ENCODE measurements at places on chromosomes 16 and 17.

DNA sequence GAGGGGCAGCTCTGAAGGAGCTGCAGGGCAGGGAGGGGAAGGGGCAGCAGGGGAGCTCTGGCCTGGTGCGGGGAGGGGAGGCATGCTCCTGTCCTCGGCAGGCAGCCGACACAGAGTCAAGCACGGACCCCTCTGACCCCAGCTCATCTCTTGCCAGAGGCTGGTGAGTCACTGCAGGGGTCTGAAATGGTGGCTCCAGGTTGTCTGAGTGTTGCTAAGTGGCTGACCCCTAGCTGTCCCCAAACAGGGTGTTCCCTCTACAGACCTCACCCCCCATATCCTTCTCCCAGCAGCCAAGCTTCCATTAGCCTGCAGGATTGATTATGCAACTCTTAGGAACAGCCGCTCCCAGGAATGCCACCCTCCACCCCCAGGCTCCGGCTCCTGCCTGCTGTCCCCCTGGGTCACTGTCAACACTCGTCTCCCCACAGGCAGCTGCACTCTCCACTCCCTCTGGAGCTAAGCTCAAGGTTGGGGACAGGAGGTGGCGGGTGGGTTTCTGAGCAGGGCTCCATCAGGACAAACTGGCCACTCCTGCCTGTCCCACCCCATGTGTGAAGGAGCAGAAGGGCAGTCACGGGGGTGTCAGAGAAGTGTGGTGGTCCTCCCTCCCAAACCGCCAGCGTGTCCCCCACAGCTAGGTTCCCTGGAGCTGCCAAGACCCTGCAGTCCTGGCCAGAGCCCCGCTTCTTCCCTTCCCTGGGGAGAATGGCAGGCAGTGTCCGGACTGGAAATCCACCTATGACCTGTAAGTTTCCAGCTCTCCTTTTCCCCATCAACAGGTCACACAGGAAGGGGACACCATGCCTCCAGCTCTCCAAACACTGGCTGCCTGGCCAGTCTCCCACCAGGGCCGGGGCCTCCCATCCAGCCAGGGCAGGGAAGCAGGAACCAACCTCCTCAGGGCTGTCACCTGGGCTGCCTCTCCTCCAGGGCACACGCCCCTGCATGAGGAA lies 1.0 kb downstream of the MYLK3 start:
- DNase-seq, result no peak

DNA sequence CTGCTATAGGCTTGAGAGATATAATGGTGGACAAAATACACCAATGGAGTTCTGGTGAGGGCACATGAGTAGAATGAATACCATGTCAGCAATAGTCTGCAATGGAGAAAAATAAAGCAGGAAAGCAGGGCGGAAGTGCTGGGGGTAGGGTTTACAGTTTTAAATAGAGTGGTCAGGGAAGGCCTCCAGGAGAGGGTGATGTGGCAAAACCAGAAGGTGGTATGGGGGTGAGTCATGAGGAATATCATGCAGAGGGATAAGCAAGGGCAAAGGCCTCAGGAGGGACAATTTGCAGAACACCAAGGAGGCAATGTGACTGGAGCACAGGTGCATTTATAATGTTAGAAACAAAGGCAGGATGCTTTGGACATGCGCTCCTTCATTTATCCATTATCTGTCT lies 102.0 kb downstream of the ITFG1 start:
- DNase-seq, result no peak

GRCh38 chr17:66527335-66527734 lies 224.9 kb downstream of the PRKCA start:
- peak; percentile 69 for DNase-seq

GRCh38 chr17:61155590-61156237 lies 243.9 kb upstream of the TBX2 start:
- no peak for DNase-seq

- DNase-seq, result no peak
These were observed 145.0 kb downstream of the CCDC182 start for GRCh38 chr17:57600074-57600473.

- DNase-seq, result no peak
These were observed 35.1 kb downstream of the DHX38 start for GRCh38 chr16:72128701-72129100.

DNA sequence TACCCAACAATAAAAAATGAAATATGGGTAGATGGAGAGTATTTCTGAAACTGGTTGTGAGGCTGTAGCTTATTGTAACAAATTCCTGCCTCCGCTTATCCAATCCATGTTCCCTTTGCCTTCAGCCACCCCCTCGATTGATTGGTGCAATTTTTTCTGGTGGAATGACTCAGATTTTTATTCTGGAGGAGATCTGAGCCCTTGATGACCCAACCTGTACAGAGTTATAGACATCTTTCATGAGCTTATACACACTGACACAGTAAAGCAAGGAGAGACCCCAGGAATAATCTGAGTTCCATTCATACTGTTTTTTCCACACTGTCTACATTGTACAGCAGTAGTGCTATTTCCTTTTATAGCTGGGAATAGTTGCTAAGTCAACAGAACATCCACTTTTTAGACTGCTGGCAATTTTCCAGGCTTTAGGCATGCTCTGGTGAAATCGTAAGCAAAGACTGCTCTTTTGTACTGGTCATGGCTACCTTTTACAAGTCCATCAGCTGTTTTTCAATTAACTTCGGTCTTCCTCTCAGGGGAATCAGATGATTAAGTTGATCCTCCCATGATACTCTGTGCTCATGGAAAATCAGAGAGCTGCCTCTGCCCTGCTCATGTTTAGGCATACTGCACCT lies 30.1 kb downstream of the CCL4 start:
- DNase-seq, result no peak

GRCh38 chr17:28878981-28879380 lies 18.6 kb downstream of the FLOT2 start:
- DNase-seq, result no peak

DNA sequence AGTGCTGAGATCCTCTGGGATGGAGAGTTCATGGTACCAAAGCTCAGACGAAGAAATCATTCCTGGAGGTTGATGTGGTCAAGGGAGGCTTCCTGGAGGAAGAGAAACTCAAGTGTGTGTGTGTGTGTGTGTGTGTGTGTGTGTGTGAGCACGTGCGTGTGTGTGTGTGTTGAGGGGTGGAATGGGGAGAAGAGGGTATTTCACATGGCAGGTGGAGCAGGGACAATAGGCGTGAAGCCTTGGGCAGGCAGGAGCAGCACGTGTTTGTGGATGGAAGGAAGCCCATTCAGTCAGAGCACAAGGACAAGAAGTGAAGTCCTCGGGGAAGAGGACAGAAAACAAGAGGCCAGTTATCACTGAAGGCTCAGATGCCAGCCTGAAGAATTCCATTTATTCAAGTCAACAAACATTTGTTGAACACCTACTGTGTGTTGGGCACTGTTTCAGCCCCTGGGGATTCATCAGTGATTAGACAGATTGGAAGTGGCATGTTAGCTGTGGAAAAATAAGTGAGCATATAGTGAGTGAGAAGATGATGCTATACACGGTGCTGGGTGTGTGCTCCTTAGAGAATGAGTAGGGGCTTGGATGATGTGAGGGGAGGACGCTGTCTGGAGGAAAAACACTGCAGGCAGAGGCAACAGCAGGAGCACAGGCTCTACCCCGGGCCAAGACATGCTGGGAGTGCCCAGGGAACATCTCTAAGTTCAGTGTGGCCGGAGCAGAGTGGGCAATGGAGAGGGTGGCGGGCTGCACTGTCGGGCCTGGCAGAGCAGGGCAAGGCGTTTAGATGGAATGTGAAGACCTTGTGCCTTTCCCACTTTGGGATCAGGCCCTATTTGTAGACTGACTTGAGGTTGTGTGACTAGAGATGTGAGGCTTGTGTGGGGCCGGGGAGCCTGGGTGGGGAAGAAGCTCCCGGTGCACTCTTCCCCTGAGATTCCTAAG lies 267.1 kb downstream of the CBLN1 start:
- no peak for DNase-seq

GRCh38 chr17:48961516-48962233 lies 6.7 kb downstream of the GIP start:
- DNase-seq, result no peak

GRCh38 chr17:67696347-67696746 lies 21.4 kb upstream of the NOL11 start:
- DNase-seq, result no peak

DNA sequence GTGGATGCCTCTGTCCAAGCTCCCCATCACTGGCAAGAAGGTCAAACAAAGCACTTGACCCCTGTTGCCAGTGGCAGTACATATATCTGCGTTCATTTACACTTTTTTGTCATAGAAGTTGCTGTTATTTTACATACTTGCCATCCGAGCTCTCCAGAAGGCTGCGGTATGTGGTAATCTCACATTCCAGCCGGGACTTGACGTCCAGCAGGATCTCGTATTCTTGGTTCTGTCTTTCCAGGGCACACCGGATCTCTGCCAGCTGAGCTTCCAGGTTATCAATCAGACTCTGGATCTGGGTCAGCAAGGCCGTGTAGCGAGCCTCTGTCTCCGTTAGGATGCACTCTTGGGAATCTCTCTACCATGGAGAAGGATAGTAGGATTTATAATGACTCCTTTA lies 6.6 kb downstream of the KRT39 start:
- DNase-seq, result no peak

DNA sequence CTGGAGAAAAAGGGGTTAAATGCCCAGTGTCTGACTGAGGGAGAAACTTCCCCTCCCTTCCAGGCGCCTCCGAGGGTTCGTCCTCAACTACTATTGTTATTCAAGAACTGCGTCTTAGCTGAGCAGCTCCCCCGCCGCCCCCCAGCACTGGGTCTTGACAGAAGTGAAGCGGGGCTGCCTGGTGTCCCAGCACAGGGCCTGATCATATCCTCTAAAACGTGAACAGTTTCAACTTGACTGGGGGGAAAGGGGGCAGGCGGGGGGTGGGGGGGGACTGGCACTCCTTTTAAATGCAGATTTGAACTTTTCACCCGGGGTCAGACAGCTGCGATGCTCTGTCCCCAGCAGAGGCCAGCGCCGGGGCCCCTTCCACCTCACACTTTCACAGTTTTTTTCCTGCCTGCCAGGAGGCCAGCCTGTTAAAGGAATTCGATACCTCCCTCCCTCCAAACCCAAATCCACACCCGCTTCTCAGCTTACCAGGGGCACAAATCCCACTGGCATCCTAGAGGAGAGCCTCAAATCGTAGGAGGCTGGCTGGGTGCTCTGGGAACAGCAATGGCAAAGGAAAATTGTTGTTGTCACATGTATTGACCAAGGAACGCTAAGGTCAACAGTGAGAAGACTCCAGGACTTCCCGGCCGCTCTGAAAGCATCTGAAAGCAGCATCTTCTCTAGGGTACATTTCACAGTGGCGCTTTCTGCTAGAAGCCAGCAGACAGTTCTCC lies 14.5 kb downstream of the ZFHX3 start:
- no peak for DNase-seq

GRCh38 chr17:56973520-56973919 lies 4.4 kb upstream of the SCPEP1 start:
- no peak for DNase-seq

- DNase-seq, result peak; percentile 55
These were observed 243.2 kb upstream of the GSE1 start for GRCh38 chr16:85369741-85370528.

GRCh38 chr17:45230787-45231480 lies 9.2 kb downstream of the FMNL1 start:
- no peak for DNase-seq

GRCh38 chr16:27961296-27961620 lies 102.3 kb downstream of the GSG1L start:
- no peak for DNase-seq

DNA sequence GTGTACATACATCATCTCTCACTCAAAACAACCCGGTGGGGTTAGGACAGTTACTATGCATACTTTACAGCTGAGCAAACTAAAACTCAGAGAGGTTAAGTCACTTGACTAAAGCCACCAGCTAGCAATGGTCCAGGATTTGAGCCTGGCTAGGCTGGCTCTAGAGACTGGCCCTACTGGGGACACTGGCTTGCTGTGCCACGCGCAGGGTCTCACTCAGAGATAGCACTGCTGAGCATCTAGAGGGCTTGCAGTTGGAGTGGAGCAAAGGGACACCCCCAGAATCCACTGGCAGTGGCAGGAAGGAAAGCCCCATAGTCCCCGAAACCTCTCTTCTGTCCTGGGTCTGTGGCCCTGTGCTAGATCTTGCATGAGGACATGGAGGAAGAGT lies 11.1 kb downstream of the SAMD14 start:
- DNase-seq, result no peak

- DNase-seq, result peak; percentile 72
These were observed 67.3 kb upstream of the PLCG2 start for GRCh38 chr16:81711657-81712319.

GRCh38 chr17:67293251-67294203 lies 48.5 kb upstream of the HELZ start:
- DNase-seq, result peak; percentile 24

GRCh38 chr17:49717371-49717861 lies 9.7 kb upstream of the SLC35B1 start:
- DNase-seq, result no peak

DNA sequence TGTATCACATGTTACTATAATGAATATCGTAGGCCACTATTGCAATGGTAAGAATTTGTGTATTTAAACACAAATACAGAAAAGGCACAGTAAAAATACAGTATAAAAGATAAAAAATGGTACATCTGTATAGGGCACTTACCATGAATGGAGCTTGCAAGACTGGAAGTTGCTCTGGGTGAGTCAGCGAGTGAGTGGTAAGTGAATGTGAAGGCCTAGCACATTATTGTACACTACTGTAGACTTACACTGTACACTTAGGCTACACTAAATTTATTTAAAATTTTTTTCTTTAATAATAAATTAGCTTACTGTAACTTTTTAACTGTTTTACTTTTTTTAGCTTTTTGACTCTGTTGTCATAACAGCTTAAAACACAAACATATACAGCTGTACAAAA lies 42.5 kb downstream of the AKAP10 start:
- no peak for DNase-seq

DNA sequence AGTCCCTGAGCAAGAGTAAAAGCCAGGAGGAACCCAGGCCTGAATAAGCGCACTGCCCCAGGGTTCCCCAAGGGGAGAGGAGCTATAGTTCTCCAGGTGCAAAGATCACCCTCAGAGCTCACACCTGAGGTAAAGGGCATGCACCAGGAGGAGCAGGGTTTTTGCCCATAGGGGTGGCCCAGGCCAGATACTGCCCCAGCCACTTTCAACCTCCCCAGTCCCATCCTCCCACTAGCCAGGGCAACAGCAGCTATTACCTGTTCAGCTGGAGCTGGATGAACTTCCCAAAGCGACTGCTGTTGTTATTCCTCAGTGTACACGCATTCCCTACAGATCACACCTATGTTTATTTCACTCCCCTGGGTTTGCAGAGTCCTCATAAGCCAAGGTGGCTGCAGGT lies 19.8 kb downstream of the MYO19 start:
- DNase-seq, result no peak

- peak; percentile 90 for DNase-seq
These were observed at the start of gene BIRC5 for GRCh38 chr17:78214016-78214705. BIRC5 (plus strand) TSS chr17:78214253; CDS start chr17:78214317, 64 bp downstream.

GRCh38 chr16:86073763-86074493 lies 175.0 kb downstream of the IRF8 start:
- no peak for DNase-seq

DNA sequence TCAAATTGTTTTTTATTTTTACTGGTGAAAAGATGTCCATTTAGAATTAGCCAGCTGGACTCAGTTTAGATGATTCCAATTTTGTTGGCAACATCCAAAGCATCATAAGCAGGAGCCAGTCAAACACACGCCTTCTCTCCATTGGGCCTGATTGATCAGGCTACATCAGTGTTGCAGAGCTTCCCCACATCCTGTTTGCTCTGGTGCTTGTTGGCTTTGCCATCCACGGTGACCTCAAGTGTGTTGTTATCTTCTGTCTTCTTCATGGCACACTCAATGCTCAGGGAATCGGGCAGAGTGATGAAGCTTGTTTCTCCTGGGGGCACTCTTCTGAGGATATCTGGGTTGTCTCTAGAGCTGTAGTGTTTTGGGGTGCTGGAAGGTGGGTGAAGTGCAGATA lies 6.3 kb upstream of the NETO2 start:
- no peak for DNase-seq

GRCh38 chr16:48447940-48448536 lies 62.8 kb upstream of the SIAH1 start:
- DNase-seq, result no peak

Data from dorsolateral prefrontal cortex (tissue), 122 donors.